ENCODE measurements at places on chromosomes 2 and 18.

GRCh38 chr2:9762164-9762563 is 81.1 kb upstream of the TAF1B start:
- no peak for DNase-seq

GRCh38 chr2:145356056-145356455 is 836.1 kb upstream of the ZEB2 start:
- DNase-seq: no peak

DNA sequence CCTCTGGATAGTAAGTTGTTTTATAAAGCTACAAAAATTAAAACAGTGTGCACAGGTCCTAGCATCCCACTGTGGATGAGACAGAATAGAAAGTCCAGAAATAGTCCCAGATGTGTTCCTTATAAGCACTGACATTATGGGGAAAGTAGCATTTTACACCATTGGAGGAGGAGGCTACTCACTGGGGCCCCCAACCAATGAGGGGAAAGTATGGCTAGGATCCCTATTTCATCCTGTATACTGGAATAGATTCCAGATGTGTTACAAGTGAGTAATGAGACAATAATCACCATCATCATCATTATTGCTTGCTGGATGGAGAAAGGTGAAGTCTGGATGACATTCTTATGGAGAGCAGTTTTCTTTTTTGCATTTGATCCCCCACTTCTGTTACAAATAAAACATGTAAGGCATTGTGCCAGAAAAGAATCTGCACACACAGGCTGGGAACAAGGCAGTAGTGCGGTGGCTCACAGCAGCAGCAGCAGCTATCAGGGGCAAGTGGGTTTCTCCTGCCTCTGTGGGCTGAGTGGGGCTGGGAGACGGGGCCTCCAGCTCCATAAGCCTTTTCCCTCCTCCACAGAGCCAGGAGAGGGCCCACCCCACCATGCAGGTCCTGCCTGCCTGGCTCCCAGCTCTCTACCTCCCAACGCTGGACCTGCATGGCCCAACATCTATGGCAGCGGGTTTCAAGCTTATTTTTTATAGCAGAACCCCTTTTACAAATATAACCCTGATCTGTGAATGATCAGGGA is 5.0 kb downstream of the ARID5A start:
- no peak for DNase-seq

GRCh38 chr18:6782861-6783260 is 53.3 kb downstream of the ARHGAP28 start:
- DNase-seq: no peak

DNA sequence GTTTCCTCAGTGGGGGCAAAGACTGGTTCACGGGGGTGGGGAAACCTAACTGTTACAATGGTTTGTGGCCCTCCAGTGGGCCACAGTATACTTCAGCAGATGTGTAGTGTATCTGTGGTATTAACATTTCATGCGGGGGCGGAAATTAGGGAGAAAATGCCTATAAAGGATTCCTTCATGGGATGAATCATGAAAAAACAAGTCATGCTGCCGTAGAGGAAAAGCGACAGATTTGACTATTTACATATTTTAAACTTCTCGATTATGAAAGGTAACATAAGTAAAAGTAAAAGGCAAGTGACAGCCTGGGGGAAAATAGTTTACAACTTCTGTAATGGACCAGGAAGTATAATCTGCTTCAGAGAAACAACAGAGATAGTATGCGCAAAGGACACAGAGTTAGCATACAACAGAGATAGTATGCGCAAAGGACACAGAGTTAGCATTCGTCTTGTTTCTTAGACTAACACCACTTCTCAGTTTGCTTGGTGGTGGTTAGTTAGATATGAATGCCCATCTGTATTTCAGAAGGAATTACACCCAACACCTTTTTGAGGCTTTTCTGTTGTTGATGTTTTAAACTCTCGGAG is 41.1 kb downstream of the MRPS9 start:
- DNase-seq: no peak

- DNase-seq: no peak
Measured at GRCh38 chr2:195003881-195004471, 653.0 kb upstream of the SLC39A10 start.

DNA sequence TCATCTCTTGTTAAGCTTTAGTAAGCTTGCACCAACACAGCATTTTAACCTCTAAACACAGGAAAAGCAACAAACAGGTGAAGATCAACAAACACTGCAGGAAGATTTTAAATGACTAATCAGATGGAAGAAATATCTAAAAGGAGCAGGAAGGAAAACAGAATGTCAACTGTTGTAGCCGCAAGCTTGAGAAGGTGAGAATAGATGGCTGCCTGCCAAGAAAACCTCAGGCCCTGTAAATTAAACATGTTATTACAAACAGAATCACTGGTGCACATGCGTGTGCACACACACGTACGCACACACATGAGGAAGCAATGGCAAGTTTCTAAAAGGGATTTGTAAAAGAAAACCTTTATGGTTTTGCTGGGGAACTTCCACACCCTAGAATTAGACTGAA is 257.8 kb upstream of the GALNT5 start:
- no peak for DNase-seq

DNA sequence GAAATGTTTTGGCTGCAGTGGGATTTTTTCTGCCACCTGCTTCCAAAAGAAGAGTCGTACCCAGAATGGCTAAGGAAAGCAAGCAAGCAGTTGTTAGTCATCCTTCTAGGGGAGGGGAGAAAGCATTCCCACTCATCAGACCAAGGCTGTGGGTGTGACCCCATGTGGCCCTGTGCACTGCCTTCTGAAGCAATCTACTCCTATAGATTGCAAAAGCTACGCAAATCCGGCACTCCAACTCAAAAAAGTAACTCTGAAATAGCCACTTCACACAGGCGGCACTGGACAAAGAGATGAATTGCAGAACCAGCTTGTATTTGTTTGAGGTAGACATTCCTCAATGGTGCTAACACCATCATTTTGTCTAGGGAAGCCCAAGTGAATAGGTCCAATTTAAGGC is 44.3 kb downstream of the ST3GAL5 start:
- DNase-seq: no peak

DNA sequence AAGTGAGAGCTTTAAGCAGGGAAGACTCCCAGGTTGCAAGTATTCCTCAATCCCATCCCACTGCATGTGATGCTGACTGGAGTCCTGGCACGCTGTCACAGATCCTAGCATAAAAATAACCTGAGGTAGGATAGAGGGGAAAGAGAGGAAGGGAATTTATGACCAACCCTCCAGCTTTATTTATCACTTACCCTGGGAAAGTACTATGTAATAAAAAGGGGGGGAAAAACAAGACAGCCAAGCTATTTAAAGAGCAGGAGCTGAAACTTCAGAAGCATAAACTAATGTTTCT is 122.2 kb downstream of the SLC8A1 start:
- DNase-seq: no peak

GRCh38 chr18:42578792-42579191 is 536.7 kb downstream of the RIT2 start:
- no peak for DNase-seq

DNA sequence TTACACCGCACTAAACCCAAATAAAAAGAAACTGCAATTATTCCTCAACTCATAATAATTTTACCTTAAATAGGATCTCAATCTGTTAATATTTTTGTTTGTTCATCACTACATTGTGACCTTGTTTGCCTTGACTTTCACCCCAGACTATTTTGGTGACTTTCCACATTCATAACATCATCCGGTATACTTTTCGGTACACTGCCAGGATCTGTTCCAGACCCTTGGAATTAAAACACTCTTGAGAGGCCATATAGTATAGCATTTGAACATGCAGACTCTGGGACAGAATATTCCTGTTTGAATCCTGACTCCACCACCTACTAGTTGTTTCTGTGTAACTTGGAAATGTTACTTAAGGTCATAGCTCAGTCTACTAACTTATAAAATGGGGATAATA is 577.4 kb downstream of the METTL4 start:
- no peak for DNase-seq

GRCh38 chr2:105521176-105521575 is 122.3 kb upstream of the FHL2 start:
- no peak for DNase-seq

GRCh38 chr2:232486558-232487384 is 863 bp downstream of the ECEL1 start:
- no peak for DNase-seq

GRCh38 chr2:205715831-205716525 is 33.7 kb downstream of the NRP2 start:
- DNase-seq: no peak

DNA sequence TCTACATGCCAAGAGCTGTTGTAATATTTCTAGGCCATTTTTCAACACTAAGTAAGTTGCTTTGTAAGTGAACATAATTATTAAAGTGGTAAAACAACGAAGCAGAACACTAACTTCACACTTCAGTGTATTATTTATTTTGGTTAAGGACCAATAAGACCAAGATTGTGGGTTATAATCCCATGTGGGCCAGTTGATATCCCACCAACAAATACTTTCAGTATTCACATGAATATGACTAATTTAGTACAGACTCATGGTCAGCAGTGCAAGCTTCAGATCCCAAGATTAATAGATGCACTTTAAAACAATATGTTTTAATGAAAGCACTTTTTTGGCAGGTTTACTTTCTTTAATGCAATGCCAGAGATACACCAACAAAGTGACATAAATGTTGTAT is 154.3 kb downstream of the LCLAT1 start:
- no peak for DNase-seq

GRCh38 chr2:54556621-54557121 is 100.5 kb downstream of the SPTBN1 start:
- no peak for DNase-seq

GRCh38 chr2:38598991-38599295 is 3.8 kb downstream of the HNRNPLL start:
- DNase-seq: no peak

DNA sequence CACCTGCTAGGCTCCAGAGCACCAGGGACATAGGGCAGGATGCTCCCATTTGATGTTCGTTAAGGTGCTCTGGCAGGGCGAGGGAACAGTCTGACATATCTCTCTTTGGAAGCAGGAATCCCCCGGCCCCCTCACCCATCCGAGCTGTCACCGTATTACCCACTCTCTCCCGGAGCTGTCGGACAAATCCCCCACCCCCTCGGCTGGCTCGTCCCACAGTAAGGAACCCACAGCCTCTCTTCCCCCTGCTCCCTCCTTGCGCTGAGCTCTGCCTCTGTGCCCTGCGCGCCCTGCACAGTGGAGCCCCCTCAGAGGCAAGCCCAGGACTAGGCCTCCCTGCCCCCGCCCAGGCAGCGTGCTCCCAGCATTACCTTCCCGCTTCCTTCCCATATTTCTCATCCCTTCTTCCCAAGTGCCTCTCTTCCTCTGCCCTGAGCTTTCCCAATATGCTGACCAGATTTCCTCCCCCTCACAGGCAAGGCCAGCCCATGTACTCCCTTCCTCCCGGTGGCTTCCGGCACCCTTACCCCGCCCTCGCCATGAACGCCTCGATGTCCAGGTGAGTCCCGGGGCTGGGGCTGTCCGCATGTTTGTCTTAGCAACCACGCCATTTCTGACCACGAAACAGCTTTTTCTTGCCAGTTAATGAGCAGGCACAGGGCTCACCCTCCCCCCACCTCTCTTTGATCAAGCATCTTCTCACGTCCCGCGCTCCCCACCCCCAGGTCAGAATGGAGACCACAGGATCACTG is 23.8 kb downstream of the TGOLN2 start:
- no peak for DNase-seq

- no peak for DNase-seq
Measured at GRCh38 chr2:113705982-113706523, 50.4 kb downstream of the SLC35F5 start.

- DNase-seq: no peak
Measured at GRCh38 chr2:97951155-97951680, 44.5 kb downstream of the TMEM131 start.

DNA sequence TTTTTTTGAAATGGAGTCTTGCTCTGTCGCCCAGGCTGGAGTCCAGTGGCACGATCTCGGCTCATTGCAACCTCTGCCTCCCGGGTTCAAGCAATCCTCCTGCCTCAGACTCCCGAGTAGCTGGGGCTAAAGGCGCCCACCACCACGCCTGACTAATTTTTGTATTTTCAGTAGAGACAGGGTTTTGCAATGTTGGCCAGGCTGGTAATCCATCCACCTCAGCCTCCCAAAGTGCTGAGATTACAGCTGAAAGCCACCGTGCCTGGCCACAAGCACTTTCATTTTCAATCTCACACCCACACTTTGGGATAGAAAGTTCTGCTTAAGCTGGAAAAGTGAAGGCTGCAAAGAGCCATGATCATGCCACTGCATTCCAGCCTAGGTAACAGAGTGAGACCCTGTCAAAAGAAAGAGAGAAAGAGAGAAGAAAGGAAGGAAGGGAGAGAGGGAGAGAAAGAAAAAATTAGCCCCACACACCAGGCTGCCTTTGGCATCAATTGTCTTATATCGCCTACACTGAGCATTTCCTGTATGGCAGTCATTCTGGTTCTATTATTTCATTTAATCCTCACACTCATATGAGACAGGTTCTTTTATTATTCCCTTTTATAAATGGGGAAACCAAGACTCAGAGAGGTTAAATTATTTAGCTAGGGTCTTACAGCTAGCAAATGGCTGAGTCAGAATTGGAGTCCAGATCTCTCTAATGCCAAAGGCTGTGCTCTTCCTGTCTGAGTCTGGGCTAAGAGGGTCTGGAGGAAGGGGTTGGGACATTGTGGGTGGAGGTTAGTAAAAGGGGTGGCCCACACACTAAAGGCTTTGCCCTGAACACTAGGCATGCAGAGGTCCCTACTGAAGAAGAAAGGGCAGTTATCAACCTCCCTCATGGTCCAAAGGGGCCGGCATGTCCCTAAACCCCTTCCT is 37.9 kb upstream of the PKDCC start:
- no peak for DNase-seq

DNA sequence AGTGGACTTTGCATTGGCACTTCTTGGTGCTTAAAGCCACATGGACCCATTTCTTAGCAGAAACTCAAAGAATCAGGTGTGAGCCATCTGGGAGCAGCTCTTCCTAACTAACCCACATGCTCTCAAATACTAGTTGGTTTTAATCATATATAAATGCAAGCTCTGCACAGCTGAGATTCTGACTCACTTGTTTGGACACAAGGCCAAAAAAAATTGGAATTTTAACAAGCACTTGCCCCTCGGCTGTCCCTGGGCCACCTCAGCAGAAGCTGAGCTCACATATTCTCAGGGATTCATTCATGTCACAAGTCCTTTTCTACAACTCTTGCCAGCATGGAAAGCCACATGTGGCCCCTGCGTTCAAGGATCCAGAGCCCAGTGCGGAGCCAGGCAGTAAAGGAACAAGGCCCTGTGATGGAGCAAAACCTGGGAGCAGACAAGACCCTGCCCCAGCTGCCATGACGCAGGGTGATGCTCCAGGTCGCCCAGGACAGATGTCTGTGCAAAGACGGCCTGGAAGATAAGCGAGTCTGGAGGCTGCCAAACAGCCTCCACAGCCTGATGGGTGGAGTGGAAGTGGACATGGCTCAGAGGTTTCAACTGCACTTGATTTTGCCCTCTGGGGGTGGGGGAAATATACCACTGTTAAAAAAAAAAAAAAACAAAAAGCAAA is 266.5 kb downstream of the EIPR1 start:
- DNase-seq: no peak

DNA sequence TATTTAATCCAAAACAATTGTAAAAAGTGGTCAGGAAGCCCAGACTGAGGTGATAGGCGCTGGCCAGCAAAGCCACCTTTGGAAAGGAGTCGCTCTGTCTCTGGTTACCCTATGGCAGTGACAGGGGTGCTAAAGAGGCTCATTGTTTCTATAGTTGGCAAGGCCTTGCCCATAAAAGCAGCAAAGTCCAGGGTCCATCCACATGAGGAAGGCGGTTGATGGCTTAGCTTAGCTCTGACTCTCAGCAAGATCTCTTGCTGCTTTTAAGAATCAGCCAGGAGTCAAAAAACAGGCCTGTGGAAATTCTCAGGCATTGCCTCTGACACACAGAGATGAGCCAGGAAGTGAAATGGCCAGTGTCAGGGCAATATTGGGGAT is 57.8 kb upstream of the CYP26B1 start:
- no peak for DNase-seq

GRCh38 chr2:223644136-223644535 is 42.0 kb upstream of the SCG2 start:
- DNase-seq: no peak

Measured in CD4-positive, alpha-beta T cell treated with Interferon alpha-2 for 1 hour (primary cell).